Fibroblast of villous mesenchyme (primary cell): ENCODE measurements at places on chromosomes 1 and 21. TPM values are rescaled to one million over a fixed set of nuclear protein-coding genes. Genes with fewer than 3 reads are reported as not detected.

The INAVA gene
- total RNA-seq, result 0.32 TPM in 1 of 2 replicates, not detected in the other

The TNFRSF4 gene
- total RNA-seq, result 0.32 and 0.43 TPM in 2 replicates

The TEKT2 gene
- under 0.01 TPM in 1 of 2 replicates, not detected in the other for total RNA-seq

The ETV3L gene
- not detected in 2 replicates for total RNA-seq

The VANGL2 gene
- total RNA-seq, result not detected in 2 replicates

The SERTAD4 gene
- 10.6 and 31.1 TPM in 2 replicates for total RNA-seq

The IQCC gene
- total RNA-seq, result 0.86 and 2.3 TPM in 2 replicates

- DNase-seq, result peak; percentile 71
Measured at GRCh38 chr1:205335692-205336091, 14.1 kb upstream of the NUAK2 start.

- DNase-seq, result no peak
Measured at GRCh38 chr21:44427241-44428120, 27.8 kb upstream of the LRRC3 start.

DNA sequence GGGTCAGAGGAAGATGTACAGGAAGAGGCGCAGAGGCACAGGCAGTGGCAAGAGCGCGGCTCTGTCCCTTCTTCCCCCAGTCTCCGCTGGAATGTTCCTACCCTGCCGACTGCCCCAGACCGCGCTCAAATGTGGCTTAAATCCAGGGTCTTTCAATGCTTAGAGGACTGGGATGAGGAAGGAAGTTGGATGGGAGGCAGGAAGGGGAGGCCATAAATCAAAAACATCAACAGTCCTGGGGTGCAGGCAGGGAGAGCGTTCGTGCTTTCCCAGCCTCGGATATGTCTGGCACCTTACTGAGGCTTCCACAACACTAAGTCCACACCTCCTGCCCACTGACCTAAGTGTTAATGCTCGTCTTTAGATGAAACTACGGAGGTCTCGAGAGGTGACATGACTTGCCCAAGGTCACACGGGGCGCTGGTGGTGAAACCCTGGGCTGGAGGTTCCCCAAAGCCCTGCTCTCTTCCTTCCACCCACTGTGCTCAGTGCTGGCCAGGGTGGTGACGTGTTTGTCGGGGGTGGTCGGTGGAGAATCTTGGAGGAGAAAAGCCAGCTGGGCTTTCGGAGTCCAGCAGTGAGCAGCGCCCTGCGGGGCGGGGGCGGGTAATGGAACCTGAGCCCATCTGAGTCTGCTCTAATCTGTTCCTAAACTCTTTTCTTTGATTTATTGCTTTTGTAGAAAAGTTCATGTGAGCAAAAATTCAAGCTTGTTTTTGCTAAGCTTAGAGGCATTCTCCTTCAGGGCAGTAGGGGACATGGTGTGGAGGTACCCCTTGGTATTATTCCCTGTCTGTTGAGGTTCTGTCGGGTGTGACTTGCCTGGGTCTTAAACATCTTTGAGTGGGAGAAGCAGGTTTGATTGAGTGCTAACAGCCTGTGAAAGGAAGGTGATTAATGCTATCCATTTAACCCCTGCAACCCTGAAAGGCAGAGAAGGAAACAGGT lies 708 bp downstream of the CDA start:
- DNase-seq, result peak; percentile 87

- peak; percentile 49 for DNase-seq
Measured at GRCh38 chr1:28973596-28974421, 59.4 kb downstream of the EPB41 start.

DNA sequence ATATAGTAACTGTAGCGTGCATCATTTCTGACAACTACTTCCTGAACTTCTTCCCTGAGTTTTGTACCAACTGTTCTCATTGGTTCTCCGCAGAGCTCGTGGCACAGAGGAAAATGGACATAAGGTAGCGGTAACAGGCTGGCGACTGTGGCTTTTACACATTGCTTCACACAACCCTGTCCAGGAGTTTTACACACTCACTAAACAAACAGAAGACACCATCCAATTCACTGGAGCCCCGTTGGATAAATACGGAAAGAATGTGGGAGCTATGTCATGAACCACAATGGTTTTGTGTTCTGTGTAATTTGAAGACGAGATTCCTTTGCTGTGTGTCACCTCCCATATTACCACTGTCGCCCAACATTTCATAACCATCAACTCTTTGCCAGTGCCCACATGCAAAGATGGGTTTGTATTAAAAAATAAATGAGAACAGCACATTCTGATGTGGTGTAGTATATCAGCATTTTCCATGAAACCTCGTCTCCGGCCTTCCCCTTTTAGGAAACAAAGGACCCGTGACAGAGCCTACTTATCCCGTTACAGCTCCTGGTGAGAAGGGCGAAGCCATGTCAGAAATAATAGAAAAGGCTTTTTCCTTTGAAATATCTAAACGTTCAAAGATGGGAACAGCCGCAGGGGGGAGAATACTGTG lies 47.4 kb upstream of the ENAH start:
- peak; percentile 92 for DNase-seq
